Posterior vena cava (tissue), 2 donors: ENCODE measurements at places on chromosomes 6 and 20. TPM values are rescaled to one million over a fixed set of nuclear protein-coding genes. Genes with fewer than 3 reads are reported as not detected.

DNA sequence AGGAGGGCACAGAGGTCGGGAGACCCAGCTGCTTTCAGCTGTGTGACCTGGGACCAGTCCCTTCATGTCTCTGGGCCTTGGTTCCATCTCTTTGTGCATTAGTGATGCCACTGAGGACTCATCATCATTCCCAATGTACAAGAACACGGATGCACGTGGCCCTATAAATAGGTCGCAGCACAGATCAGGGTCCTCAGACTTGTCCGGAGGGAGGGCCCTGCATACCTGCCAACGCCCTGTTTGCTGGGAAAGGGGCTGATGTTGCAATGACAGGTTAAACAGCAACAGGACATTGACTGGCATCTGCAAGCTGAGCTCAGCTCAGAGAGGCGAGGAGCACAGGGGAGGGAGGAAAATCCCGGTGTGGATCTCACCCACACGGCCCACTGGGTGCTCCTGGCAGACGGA lies 21.8 kb downstream of the TGM2 start:
- no peak for DNase-seq

- DNase-seq: no peak
Observed at GRCh38 chr6:25403150-25403549, 124.0 kb downstream of the CARMIL1 start.

DNA sequence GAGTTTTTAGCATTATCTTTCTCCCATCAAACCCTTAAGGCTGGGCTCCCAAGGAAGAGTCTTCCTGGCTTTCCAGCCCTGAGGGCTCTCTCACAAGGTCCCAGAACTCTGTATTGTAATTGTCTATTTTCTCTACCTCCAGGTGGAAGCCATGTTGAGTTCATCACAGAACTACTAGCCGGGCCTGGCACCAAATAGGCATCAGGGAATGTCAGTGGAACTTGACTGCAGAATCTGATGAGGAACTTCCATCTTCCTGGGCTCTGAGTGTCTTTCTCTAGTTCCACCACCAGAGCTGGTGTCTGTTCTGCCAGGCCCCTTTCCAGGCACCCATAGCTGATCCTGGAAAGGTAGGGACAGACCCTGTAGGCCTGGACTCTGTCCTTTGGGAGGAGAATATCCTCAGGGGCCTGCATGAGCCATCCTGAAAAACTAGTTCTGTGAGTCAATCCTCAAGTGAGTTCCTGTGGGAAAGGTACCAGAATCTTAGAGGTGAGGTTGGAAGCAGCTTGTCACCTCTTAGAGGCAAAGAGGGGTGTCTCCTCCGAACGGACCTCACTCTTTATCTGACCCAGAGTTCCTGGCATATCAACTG lies 11.1 kb upstream of the TOP1 start:
- no peak for DNase-seq

- DNase-seq: no peak
Observed at GRCh38 chr6:124197148-124197547, 393.5 kb downstream of the NKAIN2 start.

DNA sequence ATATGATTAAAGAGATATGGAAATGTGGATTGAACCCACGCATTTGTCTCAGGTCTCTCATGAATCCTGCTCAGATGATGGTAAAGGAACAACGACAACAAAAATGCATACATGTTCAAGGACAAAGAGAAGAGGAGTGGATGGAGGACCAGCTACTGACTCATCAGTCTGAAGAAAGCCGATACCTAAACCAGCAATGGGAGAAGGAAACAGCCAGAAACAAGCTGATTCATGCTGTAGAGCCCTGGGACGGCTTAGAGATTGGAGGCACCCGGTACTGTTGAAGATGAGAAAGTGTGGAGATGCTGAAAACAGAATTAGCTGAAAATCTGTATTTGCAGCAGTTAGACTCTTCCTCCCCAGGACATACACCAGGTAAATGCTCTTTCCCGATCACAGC lies 14.4 kb upstream of the RIPPLY2 start:
- DNase-seq: no peak

GRCh38 chr20:33703498-33704137 lies 16.5 kb downstream of the PXMP4 start:
- DNase-seq: no peak

DNA sequence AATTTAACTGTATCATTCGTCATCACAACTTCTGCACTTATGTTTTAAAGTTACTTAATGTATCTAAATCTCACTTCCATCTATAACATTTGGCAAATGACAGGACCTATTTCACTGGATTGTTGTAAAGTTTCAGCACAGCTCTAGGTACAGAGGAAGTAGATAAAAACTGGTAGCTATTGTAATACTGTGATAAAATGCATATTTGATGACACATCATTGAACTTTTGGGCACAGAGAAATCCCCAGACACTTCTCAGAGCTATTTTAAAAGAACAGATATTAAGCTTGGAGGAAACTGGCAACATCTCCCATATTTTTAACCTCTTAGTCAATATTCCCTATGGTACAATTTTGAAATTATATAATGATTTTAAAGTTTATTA lies 138.7 kb downstream of the RFPL4B start:
- DNase-seq: no peak

GRCh38 chr6:105676857-105677256 lies 274.0 kb upstream of the PREP start:
- no peak for DNase-seq

The NDUFAF5 gene
- total RNA-seq: 30.2 TPM

GRCh38 chr6:118285791-118286190 lies 262.3 kb upstream of the PLN start:
- no peak for DNase-seq

- peak; percentile 75 for DNase-seq
Observed at GRCh38 chr6:168179702-168180382, 100.8 kb upstream of the FRMD1 start.

DNA sequence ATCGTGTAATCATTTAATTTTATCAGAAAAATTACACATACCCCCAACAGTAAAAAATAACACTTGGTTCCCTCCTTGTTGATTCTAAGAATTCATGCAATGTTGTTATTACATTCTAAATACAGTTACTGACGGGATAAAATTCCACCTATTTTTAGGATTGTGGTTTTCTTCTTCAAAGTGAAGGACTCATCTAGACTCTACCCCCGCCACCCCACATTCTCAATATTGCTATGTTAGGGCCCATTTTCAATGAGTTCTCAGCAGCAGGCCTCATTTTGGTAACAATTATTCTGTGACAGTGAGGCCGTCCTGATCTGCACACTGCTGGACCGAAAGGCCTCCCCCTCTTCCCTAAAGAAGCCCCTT lies 43.5 kb downstream of the PREX1 start:
- no peak for DNase-seq

The ERVFRD-1 gene
- 0.14 TPM for total RNA-seq

GRCh38 chr6:141550471-141550870 lies 582.3 kb upstream of the GJE1 start:
- no peak for DNase-seq

GRCh38 chr6:137115658-137116057 lies 57.8 kb downstream of the IL22RA2 start:
- DNase-seq: no peak

The BCAS4 gene
- 2.7 TPM for total RNA-seq

The ADGRF4 gene
- total RNA-seq: 0.19 TPM

DNA sequence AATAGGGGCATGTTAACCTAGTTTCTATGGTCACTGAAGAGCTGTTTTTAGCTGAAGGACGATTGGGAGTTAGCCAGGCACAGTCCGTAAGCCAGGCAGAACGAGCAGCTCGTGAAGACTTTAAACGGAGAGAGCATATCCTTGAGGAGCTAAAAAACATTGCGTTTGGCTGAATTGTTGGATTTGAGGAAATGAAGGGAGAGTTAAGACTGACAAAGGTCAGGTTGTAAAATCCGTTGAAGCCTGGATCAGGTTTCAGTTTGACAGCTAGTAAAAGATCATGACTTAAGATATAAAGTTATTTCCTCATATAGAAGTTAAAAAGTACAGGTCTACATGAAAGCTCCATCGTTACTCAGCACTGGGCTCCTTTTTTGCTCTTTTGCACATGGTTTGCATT lies 2.8 kb downstream of the DBNDD2 start:
- DNase-seq: no peak

- DNase-seq: no peak
Observed at GRCh38 chr6:154367336-154367735, 10.7 kb upstream of the IPCEF1 start.

The HTR1B gene
- 7.6 TPM for total RNA-seq

DNA sequence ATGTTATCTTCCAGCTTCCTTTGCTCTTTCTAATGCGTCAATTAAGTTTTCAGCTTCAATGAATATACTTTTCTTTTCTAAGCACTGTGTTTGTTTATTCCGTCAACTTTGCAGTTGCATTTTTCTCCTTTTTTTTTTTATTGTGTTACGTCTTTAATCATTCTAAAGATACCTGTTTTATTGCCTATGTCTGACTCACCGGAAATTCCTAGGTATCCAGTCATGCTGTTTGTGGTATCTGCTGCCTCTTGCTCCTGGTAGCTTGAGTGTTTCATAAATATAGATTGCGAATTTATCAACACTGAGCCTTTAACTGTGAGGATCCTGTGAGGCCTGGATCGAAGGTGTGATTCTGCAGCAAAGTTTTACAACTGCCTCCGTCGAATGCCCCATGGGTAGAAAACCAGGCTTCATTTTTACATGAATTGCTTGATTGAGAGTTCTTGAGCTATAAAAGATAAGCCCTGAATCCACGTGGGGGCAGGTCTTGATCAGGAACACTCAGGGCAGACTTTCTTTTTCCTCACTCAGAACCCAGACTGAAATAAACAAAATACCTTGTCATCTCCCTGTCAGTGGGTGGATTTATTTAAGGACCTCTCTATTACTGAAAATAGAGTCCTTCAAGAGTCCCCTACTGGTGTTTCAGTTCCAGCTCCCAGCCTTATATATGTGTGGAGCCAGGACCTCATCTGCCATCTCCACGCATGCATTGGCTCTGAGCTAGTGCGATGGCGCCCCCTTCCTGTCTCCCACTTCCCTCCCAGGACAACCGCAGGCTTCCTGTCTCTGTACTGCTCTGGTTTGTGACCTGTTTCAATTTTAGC lies 60.1 kb upstream of the LRRC1 start:
- no peak for DNase-seq

The CLDN20 gene
- total RNA-seq: not detected

The SLC22A3 gene
- 26.6 TPM for total RNA-seq

The STX7 gene
- 67.7 TPM for total RNA-seq

DNA sequence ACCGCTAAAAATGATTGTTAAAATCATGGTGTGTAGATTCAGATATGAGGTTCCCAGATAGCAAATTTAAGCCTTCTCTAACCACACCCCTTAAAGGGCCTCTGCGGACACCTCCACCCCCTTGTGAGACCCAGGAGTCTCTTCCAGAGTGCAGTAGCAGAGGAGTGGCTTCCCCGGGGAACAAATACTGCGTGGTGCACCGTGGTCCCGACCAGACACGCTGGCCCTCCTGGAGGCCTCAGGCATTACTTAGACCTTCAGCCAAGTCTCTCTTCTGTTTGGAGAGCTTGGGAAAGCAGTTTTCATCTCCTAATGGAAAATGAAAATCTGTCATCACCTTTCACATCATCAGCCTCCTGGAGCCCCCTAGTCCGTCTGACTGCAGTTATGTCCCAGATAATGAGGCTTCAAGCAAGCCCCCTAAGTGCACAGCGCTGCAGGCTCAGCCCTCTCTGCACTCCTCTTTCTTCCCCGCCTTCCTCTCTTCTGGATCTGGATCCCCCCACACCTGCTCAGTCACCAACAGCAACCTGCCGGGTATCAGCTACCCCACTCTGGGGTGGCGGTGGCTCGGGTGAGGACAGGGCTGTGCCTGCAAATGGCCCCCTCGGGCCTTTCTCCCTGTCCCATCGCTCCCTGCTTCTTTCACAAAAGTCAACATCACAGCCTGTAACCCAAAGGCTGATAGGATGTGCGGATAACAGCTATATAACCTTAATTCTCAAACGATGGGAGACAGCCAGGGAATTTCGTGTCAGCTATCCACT lies 58.8 kb upstream of the TAGAP start:
- no peak for DNase-seq

GRCh38 chr6:120534954-120535353 lies 799.3 kb downstream of the TBC1D32 start:
- DNase-seq: no peak

The FBXO9 gene
- 126 TPM for total RNA-seq

GRCh38 chr6:105873799-105874198 lies 212.3 kb upstream of the PRDM1 start:
- no peak for DNase-seq
